G401 (cell line): ENCODE measurements at places on chromosomes 1 and 21.
A peak's percentile ranks its signal among the peaks of the same experiment; 100 is the strongest.

DNA sequence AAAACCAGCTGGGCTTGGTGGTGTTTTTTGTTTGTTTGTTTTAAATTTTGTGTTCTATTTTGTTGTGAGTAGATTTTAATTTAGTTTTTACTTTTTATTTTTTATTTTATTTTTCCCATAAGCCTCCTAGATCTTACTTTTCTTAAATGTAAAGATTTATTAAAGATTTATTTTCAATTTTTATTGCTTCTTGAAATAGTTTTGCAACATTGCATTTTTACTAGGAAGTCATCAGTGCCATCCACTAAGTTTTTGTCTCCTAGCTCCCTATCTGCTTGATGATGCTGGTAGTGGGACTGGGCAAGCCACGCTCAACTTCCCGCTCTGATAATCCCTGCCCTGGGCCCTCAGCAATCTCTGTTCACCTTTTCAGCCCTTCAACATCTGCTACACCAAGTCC is 175.4 kb downstream of the CDC7 start:
- DNase-seq = no peak

DNA sequence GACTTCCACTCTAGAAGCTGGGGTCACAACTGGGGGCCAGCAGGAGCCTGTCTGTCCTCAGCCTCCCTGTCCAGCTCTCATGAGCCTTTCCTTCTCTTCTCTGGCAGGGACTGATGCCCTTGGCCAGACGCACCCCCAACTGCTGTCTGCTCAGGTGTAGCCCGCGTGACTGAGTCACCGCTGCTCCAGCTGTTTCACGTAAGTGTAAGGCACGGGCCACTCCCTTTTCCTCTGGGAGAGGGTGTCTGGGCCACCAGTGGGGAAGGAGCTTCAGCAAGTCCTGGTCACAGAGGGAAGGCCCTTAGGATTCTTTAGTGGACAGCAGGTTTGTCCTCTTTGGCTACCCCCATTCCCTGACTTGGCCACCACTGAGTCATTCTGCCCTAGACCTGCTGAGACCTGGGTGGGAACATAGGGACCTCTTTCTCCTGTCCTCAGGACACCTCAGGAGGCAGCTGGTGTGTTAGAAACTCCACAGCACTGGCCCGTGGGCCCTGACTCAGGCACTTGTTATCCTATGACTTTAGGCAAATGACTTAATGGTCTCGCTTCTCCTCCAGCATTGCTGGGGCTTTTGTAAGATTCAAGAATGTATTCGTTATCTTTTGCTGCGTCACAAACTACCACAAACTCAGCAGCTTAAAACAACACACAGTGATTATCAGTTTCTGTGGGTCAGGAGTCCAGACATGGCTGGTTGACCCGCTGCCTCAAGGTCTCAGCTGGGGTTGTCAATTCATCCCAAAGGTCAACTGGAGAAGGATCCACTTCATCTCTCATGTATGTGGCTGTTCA is 64.8 kb downstream of the FAM163A start:
- no peak for DNase-seq

DNA sequence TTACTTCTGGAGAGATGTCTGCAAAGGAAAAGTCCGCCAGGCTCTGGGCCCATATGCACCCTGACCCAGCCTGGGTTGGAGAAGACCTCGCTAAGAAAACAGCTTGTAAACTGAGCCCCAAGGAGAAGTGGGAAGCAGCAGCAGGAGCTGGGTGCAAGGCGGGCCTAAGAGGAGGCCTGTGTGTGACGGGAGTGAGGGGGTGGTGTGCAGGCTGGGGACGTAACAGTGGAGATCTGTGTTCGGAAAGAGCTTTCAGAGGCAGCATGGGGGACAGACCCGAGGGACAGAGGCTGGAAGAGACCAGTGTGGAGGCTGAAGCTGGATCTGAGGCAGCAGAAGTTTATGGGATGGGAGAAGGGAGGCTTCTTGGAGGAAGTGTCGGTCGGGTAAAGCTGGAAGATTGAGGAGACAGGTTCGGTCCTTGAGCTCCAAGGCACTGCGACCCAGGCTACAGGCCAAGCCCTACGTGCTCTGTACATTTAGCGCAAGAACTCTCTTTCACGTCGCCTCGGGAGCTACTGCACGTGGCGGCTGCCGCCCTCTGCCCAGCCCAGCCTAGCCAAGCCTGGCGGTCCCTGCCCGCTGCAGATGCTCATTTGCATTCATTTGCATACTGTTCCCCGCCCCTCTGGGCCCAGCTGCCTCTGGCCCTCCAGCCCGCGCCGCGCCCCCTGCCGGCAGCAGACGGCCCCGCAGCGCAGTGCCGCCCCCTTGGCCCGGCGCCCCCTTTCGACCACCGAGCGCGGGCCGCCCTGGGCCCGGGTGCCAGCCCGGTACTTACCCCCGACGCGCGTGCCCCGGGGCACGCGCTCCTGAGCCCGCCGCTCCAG is 6.3 kb downstream of the HPCA start:
- DNase-seq = peak; percentile 72

DNA sequence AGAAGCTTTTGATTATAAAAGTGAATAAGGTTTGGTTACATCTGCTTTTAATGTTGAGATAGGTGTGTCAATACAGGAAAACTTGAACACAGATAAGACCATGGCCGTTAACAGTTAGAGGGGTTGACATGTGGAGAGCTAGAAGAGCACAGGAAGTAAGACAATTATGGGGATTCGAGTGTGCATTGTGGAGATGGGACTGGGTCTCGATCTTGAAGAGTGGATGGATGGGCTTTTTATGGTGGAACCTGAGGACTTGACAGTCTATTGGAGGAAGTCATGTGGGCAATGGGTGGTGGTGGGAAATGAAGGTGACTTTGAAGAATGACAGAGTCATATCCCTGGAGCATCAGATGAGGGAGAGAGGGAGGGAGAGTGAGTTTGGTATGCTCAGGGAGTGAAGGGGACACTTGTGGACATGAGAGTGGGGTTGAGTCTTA is 12.1 kb downstream of the DYRK1A start:
- DNase-seq = no peak

GRCh38 chr1:51697166-51697565 is 80.3 kb downstream of the OSBPL9 start:
- DNase-seq = no peak

GRCh38 chr1:185091480-185091879 is 46.1 kb downstream of the RNF2 start:
- no peak for DNase-seq

GRCh38 chr1:14598007-14598497 is 433 bp upstream of the KAZN start:
- DNase-seq = peak; percentile 68

DNA sequence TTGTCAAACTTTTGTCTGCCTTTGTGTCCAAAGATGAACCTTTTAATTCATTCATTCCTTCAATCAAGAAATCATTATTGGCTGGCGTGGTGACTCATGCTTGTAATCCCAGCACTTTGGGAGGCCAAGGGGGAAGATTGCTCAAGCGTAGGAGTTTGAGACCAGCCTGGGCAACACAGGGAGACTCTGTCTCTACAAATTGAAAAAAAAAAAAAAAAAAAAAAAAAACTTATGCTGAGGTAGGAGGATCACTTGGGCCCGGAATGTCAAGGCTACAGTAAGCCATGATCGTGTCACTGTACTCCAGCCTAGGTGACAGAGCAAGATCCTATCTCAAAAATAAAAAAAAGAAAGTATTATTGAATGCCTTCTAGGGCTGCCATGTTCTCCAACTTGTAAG is 51.3 kb upstream of the CXADR start:
- DNase-seq = no peak

DNA sequence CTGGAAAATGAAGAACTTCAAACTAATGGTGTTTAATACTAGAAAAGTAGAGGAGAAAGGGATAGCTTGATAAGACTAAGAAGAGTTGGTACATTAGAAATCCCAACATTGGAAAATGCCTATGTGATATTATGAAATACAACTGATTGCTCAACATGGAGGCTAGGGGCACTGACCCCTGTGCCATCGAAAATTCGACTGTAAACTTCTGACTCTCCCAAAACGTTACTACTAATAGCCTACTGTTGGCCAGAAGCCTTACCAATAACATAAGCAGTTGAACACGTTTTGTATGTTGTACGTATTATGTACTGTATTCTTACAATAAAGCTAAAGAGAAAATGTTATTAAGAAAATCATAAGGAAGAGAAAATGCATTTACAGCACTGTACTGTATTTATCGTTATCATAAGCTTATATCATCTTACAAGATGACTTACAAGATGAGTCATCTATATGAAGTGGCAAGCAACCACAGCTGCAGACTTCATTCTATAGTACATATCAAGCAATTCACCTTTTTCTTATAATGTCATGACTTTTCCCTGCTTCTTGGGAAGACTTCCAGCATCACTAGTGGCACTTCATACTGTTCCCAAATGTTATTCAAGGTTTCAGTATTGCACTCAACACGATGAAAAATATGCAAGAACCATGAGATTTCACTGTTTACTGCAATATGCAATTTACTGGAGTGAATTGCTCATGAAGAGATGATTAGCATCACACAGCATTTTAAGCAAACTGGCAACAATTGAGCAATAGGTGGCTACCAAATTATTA is 12.9 kb upstream of the CTSK start:
- DNase-seq = no peak

GRCh38 chr21:46455575-46456385 is 2.9 kb upstream of the DIP2A start:
- DNase-seq = no peak

DNA sequence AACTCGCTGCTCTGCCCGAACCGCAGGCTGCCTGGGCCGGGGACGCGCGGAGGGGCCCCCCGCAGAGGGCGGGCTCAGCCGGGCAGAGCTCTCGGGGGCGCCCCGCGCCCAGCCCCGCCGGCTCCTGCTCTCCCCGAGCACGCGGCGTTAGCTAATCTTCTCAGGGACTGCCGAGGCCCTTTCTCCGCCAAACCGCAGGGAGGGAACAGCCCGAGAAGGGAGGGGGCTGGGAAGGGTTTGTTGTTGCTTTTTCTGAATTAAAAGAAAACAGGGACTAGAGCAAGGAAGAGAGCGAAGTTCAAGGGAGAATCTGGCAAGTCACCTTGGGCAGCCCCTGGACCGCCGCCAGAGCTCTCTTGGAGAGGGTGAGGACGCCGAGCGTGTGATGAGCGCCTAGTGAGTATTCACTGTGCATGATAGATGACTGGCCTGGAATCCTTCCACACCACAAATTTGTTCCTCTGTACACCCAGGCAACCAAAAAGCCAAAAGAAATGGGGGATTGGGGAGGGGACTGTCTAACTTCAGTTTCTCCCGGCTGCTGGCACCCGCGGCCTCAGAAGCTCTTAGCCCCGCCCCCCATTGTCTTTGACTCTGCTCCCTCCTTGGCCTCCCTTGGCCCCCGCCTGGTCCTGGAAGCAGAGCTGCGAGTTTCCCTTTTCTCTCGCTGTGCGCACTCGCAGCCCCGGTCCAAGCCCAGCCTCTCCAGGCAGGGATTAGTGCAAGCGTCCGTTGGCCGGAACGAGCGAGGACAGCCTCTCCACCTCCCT is 19.7 kb upstream of the LMX1A start:
- DNase-seq = peak; percentile 47

DNA sequence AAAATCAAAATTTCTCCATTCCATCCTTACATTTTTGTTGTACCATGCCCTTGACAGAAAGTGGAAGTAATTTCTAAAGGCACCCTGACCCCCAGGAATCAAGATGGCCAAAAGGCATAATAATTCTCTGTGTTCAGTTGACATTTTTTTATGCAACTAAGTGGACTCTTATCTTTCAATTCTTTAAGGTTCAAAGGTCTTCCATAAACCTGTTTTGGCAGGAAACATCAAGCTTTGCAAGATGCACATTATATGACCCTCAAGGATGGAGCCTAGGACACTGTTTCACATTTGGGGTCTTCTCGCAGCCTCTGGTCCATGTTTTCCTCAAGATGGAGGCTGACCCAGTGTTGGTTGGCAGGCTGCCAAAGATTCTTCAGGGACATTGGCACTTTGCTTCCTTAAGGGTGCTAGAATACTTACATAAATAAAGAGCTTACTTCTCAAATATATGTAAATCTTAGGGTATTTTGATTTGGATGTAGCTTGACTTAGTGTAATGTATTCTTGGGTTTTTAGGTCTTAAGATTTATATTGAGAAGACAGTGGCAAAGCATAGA is 48.0 kb upstream of the COG2 start:
- no peak for DNase-seq

GRCh38 chr1:16458831-16459230 is 18.3 kb downstream of the NECAP2 start:
- DNase-seq = peak; percentile 74

- DNase-seq = no peak
Measured at GRCh38 chr1:177912991-177913390, 56.9 kb downstream of the SEC16B start.

DNA sequence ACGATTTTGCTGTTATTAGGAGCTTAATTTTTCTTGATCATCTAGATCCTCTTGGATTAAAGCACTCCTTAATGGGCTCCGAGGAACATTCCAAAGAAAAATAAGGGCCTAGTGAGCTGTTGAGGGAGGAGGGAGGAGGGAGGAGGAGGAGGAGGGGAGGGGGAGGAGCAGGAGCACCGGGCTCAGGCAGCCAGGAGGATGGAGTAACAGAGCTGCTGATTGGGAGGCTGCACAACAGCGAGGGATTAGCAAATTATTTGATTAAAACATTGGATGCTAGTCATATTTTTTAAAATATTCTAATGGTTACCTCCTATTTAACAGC is 302.1 kb upstream of the RRP15 start:
- DNase-seq = no peak

DNA sequence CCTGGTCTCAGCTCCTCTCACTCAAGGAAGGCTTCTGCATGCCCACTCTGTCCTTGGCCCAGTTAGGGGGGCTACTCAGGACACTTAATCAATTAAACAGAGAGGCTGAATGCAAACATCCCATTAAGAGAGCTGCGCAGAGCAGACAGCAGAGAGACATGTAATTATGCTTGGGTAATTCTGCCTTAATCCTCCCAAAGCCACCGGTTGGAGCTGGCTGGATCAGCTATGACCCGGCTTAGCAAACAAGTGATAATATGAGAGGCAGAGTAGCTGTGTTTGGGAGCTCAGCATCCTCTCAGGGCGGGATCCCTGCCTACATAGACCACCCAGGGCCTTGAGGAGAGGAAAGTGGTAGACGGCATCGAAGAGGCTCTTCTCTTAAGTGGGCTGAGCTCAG is 183.2 kb downstream of the GRIK3 start:
- no peak for DNase-seq

DNA sequence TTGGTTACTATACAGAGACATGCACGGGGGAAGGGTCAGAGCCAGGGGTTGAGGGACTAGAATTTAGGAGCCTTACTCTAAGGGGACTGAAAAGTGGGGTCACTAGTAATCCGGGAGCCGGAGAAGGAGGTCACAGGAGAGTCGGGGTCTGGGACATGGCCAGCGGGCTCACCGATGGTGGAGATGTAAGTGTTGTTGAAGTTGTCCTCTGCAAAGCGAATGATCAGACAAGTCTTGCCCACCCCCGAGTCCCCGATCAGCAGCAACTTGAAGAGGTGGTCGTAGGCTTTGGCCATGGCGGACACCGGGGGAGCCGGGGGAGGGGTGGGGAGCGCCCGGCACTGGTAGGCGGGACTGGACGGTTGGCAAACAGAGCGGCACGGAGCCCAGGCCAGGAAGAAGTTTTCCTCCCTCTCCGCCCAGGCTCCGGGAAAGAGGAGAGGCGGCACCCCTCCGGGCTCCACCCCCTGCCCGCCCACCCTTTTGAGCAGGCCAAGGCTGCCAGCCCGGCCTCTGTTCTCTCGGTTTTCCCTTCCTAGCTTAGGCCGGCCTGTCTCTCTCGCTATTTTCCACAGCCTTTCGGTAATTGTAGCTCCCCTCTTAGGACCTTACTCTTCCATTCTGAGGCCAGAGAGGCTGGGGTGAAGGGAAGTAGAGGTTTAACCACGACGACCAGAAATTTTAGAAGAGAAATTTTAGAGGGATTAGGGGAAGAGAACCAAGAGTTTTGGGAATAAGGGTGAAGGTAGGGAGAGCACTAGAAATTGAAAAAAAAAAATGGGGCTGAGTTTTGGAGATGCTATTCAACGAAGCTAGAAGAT is at the start of gene RAB13:
Gene RAB13, minus strand, starts transcription at position 399 of the 821 bp plus-strand sequence. Its CDS starts 103 bp downstream, at position 296.
- DNase-seq = peak; percentile 46

GRCh38 chr1:201681375-201681774 is 142.4 kb downstream of the NAV1 start:
- no peak for DNase-seq
